ENCODE measurements at places on chromosomes 3 and 15.

GRCh38 chr3:151501923-151502632, 41.2 kb upstream of the IGSF10 start:
- DNase-seq: no peak

DNA sequence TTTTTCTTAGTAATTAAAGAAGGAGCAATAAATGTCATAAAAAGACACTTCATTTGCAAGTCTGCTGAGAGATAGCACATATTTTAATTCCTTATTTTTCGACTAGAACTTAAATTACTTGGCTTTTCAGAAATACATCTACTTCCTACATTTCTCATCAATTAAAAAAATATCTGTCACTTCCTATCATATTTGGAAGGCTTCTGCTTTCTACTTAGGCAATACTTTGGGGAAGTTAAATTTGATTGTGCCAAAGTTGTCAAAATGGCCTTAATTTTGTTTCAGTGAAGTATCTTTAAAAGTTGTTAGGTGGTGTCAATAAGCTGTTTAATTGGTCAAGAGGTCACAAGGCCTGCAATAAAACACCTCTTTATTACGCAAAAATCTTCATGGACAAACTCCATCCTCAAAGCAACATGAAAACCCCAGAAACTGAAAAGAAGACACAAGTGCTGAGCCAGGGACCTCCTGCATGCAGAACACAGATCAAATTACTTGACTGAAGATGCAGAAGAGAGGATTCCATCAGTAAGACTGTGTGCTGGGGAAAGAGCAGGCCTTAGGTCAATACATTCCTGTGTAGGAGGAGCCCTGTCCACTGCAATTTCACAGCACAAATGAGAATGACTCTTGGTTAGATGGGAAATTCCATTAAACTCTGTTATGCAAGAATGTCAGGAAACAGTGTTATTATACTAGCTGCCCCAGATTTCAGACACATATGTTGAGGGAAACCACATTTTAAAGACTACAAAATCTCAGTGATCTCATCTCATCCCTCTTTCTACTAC, 48.0 kb upstream of the FSTL1 start:
- peak; percentile 97 for DNase-seq

- no peak for DNase-seq
These were observed 267.7 kb downstream of the TJP1 start for GRCh38 chr15:29554531-29554930.

DNA sequence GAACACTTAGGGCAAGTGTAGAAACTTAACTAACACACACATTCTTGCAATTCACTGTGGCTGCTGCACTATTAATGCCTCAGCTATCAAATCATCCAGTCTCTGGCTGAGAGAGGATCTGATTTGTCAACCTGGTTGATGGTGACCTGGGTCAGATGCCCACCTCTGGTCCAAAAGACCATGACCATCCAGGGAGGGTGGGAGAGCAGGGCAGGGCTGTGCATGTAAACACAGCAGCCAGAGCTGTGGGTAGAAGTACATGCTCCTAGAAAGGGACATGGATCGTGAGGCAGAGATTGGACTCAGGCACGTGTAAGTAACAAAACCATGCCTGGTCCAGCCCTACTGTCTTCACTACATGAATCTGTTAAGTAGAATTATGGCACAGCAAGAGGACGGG, 17.3 kb downstream of the MESD start:
- no peak for DNase-seq

DNA sequence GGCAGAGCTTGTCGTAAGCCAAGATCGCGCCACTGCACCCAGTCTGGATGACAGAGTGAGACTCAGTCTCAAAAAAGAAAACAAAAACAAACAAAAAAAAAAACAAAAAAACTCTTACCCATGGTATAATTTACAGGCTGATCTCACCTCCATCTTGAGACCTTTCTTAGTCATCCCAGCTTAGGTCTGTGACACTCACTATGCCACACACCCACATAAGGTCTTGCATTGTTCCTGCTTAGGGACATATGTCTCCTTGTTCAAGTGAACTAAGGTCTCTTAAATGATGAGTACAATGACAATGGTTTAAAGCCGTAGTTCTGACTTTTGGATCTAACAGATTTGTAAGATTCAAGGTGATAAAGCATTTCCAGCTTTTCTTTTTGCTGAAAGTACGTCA, 360.2 kb upstream of the ARHGEF26 start:
- no peak for DNase-seq

GRCh38 chr3:189304465-189305351, 132.9 kb downstream of the TPRG1 start:
- DNase-seq: no peak

DNA sequence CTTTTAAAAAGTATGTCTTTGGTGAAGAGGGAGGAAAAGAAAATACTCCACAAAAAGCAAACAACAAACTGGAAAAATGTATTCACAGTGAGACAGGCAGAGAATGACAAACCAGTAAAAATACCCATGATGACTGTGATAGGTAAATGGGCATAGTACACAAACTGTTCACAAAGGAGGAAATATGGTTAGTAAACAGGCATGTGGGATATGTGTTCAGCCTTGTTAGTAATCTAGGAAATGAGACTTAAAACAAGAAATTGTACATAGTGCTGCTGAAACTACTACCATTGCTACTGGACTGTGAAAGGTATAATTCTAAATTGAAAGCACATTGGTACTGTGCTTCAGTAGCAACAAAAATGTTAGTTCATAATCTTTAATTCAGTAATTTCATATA, 50.1 kb downstream of the UBE2E2 start:
- DNase-seq: no peak

DNA sequence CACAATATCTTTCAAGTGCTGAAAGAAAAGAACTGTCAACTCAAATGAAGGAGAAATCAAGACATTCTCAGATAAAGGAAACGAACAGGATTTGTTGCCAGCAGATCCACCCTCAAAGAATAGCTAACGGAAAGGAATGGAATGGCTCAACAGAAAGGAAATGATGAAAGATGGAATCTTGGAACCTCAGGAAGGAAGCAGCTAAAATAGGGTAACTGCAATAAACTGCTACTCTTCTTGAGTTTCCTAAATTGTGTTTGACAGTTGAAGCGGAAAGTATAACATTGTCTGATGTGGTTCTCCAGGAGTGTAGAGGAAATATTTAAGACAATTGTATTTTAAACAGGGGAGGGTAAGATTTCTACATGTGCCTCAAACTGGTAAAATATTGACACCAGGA, 22.0 kb downstream of the PRR23E start:
- peak; percentile 11 for DNase-seq

- DNase-seq: peak; percentile 65
These were observed 20.3 kb upstream of the CSPG4 start for GRCh38 chr15:75732809-75733451.

GRCh38 chr3:188244395-188244861, 90.5 kb downstream of the LPP start:
- DNase-seq: peak; percentile 82

DNA sequence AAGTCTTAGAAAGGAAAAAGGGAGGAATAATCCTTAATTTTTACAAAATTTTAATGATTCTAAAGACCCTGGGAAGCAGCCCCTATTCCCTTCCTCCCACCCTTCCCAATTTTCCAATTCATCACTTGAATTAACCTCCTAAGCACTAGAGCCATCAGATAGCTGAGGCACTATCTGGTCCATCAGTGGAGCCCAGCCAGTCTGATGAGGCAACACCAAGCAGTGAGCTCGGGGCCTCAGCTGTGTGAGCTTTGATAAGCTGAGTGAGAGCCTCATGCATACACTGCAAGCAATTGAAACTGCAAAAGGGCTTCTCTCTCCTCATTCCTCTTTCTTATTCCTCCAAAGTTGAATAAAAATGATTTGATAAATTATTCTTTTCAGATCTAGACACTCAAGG, 31.9 kb downstream of the TUSC7 start:
- DNase-seq: no peak

DNA sequence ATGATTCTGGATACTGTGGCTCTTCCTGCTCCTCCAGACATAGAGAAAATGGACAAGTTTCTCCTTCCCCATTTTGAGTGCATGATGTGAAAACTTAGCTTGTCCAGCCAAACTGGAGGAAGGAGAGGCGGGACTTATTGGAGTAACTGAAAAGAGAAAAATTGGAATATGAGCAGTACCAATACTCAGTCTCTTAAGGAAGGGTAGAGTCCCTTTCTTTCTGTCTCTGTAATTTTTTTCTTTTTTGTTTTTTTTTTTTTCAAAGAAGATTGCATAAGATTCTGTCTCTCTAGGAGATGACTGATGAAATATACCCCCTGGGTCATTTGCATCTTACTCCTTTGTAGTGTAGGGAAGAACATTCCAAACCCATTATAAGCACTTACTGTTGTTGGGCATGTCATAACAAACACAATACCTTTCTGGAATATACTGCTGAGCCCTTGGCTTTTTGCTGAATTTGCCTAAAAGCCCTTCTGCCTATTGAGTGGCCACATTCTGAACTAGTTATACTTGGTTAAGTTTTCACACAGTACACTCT, 498.1 kb upstream of the TPRG1 start:
- peak; percentile 80 for DNase-seq

- peak; percentile 24 for DNase-seq
These were observed 40.7 kb downstream of the CNOT10 start for GRCh38 chr3:32725721-32726120.

DNA sequence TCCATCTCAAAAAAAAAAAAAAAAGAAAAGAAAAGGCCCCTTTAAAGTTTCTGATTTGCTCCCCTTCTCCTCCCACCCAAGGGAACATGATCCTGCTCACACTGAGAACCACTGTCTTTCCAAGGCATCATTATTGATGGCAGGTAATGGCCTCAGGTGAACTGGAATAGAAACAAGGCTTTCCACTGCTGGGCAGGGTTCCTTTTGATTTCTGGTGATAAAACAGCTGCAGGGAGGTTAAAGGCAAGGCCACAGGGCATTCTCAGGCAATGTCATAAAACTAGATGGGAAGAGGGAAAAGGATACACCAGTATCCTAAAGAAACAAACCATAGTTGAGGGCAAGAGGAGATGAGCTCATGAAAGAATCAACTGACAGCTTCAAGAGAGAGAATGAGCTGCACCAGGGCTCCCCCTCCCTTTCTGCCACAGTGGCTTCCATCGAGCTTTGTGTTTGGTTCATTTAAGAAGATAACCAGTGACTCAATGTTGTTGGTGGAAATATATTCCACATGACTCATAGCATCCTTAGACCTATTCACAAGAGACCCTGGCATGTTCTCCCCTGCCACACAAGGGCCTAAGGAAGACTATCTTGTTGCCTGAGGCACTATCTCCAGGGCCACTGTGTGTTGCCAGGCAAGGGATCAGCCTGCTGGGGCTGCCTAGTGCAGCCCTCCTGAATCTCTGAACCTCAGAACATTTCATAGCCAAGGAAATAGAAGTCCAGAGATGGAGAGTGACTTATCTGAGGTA, 86.4 kb downstream of the WDR76 start:
- peak; percentile 98 for DNase-seq

DNA sequence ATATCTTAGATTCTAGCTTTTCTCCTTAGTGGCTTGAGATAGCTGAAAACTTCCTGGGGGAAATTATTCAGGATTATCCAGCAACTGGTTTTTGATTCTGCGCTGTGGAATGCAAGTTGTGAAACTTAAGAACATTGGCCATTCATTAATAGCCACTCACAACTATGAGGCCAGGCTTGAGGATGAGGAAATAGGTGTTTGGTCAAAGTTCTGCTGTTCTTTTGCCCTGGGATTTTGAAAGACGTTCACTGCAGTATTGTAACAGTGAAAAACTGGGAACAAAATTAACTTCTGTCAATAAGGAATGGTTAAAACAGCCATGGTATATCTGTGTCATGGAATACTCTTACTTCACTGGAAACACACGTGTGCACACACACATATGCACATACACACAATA, 44.1 kb downstream of the CTXND1 start:
- DNase-seq: no peak

DNA sequence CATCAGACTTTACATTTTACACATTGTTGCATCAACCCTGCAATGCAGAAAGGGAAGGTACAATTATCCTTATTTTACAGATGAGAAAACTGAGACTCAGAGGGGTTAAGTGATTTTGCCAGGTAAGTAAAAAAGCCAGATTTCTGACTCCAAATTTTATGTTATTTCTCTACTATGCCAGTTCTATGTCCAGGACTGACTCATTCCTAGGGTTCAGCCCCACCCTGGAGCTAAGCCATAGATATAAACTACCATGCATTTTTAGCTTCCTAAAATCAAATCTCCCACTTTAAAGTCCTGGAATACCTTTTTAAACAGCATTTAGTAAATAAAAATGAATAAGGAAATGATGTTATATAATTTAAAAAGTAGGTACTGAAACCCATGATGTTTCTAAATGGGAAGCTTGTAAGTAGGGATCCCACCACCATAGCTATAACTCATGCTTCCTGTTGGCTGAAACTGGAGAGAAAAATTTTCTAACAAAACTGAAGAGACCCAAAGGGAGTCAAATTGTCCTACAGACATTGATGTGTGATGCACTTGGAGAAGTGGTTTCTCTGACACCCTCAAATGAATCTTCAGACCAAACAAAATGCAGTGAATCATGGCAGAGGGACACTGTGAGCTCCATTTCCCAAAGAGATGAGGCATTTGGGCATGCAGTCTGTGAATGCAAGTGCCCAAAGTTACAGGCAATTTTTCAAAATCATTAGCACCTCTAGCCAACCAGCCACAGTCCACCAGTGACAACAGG, 301.7 kb upstream of the UMPS start:
- DNase-seq: no peak

GRCh38 chr15:27787931-27788330, 311.2 kb downstream of the OCA2 start:
- DNase-seq: no peak

GRCh38 chr3:173584838-173585831, 187.6 kb downstream of the NLGN1 start:
- peak; percentile 69 for DNase-seq

GRCh38 chr3:162443376-162443775, 946.8 kb downstream of the OTOL1 start:
- no peak for DNase-seq

DNA sequence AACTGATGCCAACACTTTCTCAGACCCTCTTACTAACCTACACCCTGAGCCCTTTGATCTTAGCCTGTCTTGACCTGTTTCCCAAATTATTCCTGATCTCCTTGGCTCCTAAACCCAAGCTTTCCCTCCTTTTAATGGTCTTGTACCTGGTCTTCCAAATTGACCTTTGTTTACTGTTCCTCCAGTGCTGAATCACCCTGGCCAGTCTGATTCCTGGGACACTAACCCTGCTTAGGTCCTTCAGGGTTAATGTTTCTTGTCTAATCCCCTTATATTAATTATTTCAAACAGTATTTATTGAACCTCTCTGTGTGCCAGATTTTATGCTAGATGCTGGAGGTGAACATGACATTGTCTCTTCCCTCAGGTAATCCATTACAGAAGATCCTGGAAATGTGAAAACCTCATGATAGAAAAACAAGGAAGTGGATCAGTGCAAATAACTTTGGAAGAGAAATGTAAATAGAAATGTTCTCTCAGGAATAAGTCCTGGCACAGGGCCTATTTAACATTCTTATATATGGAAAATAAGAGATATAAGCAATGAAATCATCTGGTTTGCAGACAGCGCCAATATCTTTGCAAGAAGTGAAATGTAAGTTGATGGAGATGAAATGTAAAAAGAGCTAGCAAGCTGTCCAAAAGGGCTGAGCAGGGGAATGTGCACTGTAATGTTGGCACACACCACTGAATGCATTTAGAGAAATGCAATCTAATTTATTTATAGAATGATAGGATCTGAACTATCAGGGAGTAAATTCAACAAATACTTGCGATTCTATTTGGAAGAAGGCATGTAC, 20.7 kb downstream of the HGD start:
- no peak for DNase-seq

- peak; percentile 36 for DNase-seq
These were observed 767 bp downstream of the GLT8D1 start for GRCh38 chr3:52704611-52705437.

- DNase-seq: no peak
These were observed 891.5 kb downstream of the ROBO2 start for GRCh38 chr3:77931255-77932009.

Data from HFFc6 (cell line).